Activated CD4-positive, alpha-beta T cell treated with anti-CD3 and anti-CD28 coated beads, Interleukin-2, amount 10 ng/mL, durations not matched to agents 7 days and 5 days (primary cell): ENCODE measurements at places on chromosomes 3 and 15.

DNA sequence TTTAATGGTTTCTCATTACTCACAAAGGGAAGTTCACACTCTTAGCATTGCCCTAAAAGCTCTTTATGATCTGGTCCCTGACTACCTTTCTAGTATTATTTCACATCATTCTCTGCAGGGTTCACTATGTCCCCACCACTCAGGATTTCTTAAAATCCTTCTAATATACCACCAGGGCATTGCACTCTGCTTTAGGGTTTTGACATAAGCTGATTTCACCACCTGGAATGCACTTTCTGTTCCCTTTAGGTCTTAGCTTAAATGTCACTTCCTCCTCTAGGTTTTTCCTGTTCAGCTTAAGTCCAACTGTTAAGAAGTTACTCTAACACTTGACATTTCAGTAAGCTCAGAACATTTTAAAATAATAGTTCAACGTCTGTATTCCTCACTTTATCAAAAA is 81.7 kb downstream of the HCN4 start:
- H3K27me3 ChIP-seq: no peaks in the 10 kb centered on the region
- H3K4me1 ChIP-seq: no peaks in the 10 kb centered on the region
- no peak overlapping the region for H3K27ac ChIP-seq
- no peak for DNase-seq
- no peaks in the 10 kb centered on the region for H3K36me3 ChIP-seq

DNA sequence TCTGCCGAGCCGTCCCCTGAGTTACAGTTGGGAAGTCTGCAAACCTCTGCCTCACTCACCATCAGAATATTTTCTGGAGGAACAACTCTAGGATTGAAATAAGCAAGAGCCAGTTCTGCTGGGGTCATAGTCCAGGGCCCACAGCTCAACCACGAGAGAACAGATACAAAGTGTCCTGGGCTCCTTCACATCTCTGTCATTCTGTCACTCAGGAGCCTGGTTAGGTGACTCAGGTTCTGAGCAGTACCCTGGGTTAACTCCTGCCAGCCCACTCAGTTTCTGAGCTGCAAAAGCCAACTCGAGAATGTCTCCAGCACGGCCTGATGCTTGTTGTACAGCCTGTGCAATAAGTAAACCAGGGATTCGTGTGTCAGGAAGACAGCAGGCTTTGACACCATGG is 155.7 kb downstream of the SLCO3A1 start:
- no peak for DNase-seq
- H3K4me3 ChIP-seq: no peak overlapping the region
- peaks cover 50% of the 10 kb centered on the region for H3K4me1 ChIP-seq
- H3K36me3 ChIP-seq: no peaks in the 10 kb centered on the region
- H3K27me3 ChIP-seq: no peaks in the 10 kb centered on the region
- no peak overlapping the region for H3K27ac ChIP-seq

DNA sequence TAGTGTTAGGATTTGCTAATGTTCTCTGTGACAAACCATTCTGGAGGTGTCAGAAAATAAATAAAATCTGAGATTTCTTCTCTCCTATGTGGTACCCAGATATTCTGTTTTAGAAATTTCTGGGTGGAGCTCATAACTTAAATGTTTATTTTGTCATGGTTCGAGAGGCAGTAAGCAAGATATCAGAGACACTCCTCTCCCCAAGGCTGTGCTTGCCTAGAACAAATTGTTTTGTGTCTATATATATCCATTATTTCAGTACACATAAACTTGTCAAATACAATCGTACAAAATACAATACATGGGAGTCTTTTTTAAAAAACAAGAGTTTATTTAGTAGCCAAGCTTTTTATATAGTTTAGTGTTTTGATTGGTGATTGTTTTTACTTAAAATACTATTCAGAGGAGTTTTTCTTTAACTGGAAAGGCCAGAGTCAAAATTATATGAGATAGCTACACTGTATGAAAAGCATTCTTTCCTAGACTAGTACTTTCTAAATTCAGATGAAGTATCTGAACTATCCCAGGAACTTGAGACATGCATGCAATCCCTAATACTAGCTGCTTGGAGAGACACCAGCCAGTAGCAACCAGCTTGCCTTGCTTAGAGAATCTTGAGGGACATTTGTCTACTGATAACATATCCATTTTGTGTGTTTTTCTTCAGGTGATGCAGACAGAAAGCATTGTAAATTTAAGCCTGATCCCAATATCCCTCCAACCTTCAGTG is 4.7 kb downstream of the EXOG start:
- DNase-seq: no peak
- H3K27ac ChIP-seq: no peak overlapping the region
- peaks cover 37% of the 10 kb centered on the region for H3K36me3 ChIP-seq
- no peak overlapping the region for H3K4me3 ChIP-seq
- H3K4me1 ChIP-seq: peaks cover 21% of the 10 kb centered on the region
- no peaks in the 10 kb centered on the region for H3K27me3 ChIP-seq

DNA sequence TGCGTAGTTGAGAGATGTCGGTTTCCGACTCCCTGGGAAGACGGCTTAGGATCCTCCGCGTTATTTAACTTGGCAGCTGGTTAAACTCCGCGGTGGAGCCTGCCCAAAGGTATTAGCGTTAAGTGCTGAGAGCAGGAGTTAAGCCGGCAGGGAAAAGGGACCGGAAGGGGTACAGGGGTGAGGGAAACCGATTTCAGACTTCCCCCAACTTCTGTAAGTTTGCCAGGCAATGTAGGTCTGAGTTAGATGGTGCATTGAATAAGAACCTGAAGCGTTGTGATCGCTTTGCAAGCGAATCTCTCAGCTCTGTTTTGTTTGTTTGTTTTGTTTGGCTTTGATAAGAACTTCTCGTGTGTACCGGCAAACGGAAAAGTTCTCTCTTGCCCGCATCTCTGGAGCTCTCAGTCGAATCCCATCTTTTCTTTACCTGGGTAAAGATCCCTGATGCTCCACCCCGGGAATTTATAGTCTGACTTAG is 6.0 kb upstream of the FEZF2 start:
- no peak for DNase-seq
- H3K4me3 ChIP-seq: no peak overlapping the region
- H3K4me1 ChIP-seq: no peaks in the 10 kb centered on the region
- H3K27me3 ChIP-seq: peaks cover 70% of the 10 kb centered on the region
- no peaks in the 10 kb centered on the region for H3K36me3 ChIP-seq

GRCh38 chr3:130963878-130964277 is 62.7 kb downstream of the ASTE1 start:
- H3K36me3 ChIP-seq: peaks cover 51% of the 10 kb centered on the region
- no peaks in the 10 kb centered on the region for H3K4me1 ChIP-seq
- no peaks in the 10 kb centered on the region for H3K27me3 ChIP-seq
- no peak overlapping the region for H3K27ac ChIP-seq

DNA sequence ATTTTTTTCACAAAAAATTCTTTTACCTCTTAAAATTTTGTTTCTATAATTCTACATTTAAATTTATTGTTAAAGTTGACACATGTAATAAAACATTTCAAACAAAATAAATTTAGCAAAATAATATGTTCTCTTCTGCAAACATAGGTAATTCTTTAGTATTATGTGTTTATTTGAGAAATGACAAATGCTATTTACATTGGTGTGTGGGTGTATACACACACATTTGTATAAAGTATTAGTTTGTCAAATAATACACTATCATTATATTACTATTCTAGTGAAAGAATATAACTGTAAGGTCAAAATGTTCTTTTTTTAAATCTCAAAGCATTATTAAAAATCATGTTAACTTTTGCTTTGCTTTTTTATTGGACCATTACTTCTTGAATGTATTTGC is 1370.6 kb downstream of the SI start:
- DNase-seq: no peak
- no peak overlapping the region for H3K27ac ChIP-seq
- no peaks in the 10 kb centered on the region for H3K4me1 ChIP-seq
- H3K36me3 ChIP-seq: no peaks in the 10 kb centered on the region

DNA sequence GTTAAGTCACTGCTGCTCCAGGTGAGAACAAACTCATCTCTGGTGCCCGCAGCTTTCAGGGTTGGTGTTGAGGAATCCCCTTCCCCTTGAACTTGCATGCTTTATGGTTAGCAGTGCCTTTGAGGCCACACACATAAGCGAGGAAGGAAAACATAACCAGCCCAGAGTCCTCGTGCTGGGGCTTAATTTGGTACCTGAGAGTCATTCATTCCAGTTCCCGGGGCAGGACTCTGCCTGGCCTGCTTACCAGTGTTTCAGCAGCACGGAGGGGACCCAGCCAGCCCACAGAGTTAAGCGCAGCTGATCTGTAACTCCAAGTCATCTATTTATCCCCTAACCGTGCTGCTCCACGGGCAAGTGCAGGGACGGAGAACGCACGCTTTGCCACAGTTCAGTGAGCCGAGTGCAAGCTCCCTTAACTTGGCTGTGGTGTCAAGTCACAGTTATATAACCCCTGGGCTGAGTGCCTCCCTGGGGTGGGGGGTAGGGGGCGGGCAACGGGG is 302.3 kb upstream of the ICE2 start:
- no peak overlapping the region for H3K4me3 ChIP-seq
- no peaks in the 10 kb centered on the region for H3K4me1 ChIP-seq
- no peaks in the 10 kb centered on the region for H3K27me3 ChIP-seq
- H3K36me3 ChIP-seq: no peaks in the 10 kb centered on the region
- DNase-seq: no peak
- H3K27ac ChIP-seq: no peak overlapping the region
